Activated T-cell treated with anti-CD3 and anti-CD28 coated beads, Interleukin-2, amount 50 U/mL, for 72 hours (primary cell): ENCODE measurements at places on chromosomes 5 and 9.
A peak's percentile ranks its signal among the peaks of the same experiment; 100 is the strongest.

DNA sequence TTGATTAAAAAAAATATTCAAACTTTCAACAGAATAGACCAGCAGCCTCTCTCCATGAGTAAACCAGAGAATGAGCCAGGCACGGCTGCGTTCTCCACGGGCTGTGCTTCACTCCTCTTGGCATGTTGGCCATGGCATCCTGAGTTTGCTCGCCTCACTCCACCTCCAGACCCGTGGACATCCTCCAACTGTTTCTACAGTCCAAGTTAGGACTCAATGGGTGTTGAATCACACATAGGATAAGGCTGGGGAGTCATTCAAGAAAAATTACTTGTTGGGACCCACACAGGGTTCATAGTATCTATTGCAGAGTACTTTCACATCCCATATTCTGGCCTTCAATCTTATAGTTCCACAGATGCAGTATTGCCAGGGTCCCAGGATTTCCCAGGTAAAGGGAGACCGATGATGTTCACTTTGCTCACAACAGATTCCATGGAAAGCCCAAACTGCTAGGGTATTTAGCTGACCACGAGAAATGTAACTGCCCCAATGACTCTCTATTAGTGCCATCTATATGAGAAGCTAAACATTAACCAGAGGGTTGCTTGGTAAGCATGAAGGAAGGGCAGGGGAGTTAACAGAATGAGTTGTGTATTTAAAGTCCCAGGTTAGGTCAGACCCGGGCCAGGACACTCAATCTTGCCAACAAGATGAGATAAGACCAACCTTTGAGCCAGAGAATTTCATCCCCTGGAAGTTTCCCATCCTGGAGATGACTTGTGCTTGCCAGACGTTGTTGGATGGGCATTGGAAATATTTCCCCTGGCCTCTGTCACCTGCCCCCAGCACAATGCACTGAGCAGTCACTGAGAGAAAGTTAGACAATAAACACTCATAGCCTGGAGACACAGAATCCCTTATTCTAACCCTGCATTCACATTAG, 19.7 kb upstream of the GDA start:
- H3K4me3 ChIP-seq = no peak overlapping the region
- no peaks in the 10 kb centered on the region for H3K36me3 ChIP-seq
- no peaks in the 10 kb centered on the region for H3K27me3 ChIP-seq

DNA sequence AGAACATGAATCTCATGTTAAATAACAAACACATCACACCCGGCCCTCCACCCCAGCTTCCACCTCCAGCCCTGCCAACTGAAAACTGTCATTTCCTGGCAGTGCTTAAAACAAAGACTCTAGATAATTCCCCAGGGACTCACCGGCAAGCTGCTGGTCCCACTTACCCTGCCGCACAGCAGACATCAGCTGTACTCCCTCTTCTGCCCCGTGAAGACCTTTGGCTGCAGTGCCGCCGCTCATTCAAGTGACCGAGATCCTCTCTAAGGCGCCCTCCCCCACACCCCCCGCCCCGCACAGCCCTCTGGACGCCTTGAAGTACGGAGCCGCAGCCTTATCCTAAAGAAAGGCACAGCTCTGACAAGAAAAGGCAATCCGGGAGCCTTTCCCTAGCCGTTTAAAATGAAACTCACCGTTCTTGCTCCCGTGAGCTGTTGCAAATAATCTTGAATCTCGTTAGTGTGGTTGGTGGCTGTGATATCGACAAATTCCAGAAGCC, 434 bp downstream of the GLRX start:
- H3K4me3 ChIP-seq = peak overlapping the region; percentile 95
- no peaks in the 10 kb centered on the region for H3K36me3 ChIP-seq
- H3K27ac ChIP-seq = peak overlapping the region; percentile 96
- H3K27me3 ChIP-seq = no peaks in the 10 kb centered on the region

DNA sequence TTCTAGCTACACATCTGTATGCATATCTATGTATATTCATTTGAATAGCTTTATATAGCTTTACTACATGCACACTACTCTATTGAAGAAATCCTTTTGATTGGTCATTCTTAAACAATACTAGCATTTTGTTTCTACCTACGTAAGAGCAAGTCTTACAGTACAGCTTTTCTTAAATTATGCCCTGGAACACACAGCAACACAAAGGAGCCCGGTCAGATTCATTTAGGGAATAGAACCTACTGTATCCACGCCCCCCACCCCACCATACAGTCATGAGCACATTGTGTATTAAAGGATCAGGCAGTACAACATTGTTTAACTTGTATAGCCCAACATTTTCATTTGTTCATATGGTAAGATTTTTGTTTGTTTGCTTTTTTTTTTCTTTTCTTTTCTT, 162.8 kb downstream of the GIN1 start:
- H3K4me3 ChIP-seq = no peak overlapping the region
- peaks cover 1% of the 10 kb centered on the region for H3K36me3 ChIP-seq
- H3K27ac ChIP-seq = no peak overlapping the region
- no peaks in the 10 kb centered on the region for H3K27me3 ChIP-seq
- no peak for DNase-seq

DNA sequence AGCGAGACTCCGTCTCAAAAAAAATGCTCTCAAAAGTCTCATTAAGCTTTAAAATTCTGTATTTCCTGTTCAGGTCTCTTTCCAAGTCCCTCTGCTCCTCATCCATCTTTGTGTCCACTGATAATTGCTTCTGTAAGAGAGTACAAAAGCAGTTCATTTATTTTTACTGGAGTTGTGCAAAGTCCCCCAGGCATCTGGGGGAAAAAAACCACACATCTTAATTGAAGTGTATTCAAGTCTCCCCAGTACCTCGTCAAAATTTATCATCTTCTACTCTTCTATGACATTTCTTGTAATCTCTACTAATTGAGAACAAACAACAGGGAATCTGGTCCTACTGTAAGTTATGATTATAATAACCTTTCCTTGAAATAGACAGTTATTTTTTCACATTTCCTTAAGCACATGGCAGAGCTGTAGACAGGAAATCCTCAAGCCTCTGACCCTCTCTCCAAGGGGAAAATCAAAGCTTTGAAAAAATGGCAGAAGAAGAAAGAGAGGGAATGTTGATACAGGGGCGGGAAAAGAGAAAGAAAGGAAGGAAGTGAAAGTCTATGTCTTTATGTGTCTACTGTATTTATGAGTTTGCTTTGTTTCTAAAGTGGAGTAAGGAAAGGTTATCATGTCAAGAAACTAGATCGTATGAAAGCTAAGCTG, 51.5 kb downstream of the RAI14 start:
- H3K36me3 ChIP-seq = no peaks in the 10 kb centered on the region
- H3K27me3 ChIP-seq = peaks cover 12% of the 10 kb centered on the region
- no peaks in the 10 kb centered on the region for H3K4me1 ChIP-seq
- no peak for DNase-seq
- no peak overlapping the region for H3K27ac ChIP-seq

GRCh38 chr5:31364881-31365636, 166.8 kb downstream of the DROSHA start:
- DNase-seq = no peak
- H3K27me3 ChIP-seq = peaks cover 27% of the 10 kb centered on the region
- no peaks in the 10 kb centered on the region for H3K36me3 ChIP-seq
- H3K27ac ChIP-seq = no peak overlapping the region
- no peaks in the 10 kb centered on the region for H3K4me1 ChIP-seq

DNA sequence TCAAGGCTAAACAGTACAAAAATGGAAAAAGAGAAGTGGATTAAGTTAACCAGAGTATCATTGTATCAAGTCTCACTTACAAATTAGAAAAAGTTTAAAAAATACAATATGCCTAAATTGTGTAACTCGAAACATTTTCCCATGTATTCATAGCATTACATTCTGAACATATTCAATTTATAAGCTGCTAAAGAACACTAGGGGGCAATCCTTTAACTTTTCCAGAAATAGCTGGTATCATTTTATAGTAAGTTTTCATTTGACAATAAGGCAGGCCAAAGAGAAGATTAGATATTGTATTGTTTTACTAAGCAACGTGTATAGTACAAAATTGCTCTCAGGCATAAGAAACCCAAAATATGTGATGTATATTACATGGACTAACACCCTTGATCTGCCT, 234.6 kb downstream of the ADGRV1 start:
- peaks cover 9% of the 10 kb centered on the region for H3K36me3 ChIP-seq
- H3K27ac ChIP-seq = no peak overlapping the region
- DNase-seq = no peak

DNA sequence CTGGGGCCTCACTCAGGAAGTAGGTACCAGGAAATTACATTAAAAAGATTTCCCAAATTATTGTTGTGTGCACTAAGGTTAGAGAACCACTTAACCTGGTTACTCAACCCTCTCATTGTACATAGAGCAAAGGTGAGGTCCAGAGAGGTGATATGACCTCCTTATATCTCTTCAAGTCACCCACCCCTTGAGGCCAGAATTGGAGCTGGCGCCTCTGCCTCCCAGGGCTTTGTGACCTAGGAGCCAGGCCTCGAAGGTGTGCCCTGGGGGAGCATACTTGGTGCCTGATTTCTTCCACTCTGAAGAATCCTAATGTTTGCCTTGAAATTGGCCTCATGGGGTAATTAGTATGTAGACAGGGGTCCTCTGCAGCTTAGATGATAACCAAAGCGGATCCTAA, 95.1 kb upstream of the CTSL start:
- no peaks in the 10 kb centered on the region for H3K27me3 ChIP-seq
- no peak overlapping the region for H3K4me3 ChIP-seq
- DNase-seq = no peak
- no peaks in the 10 kb centered on the region for H3K36me3 ChIP-seq
- H3K27ac ChIP-seq = no peak overlapping the region
- no peaks in the 10 kb centered on the region for H3K4me1 ChIP-seq

DNA sequence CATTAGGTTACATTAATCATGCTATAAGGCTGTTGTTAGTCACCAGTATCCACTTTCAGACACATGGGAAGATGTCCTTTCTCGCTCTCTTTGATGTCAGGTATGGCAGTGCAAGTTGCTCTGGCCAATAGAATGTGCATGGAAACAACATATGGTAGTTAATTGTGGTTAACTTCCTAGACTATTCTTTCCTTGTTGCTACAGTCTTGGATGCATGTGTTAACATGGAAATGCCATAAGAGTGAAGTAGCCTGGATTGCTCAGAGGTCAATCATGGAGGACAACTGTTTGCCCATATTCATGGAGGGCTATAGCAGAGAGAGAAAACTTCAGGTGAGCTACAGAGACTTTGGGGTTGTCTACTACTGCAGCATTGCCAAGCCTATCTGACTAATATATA, 245.8 kb upstream of the GAS1 start:
- no peak for DNase-seq
- no peaks in the 10 kb centered on the region for H3K4me1 ChIP-seq
- H3K27me3 ChIP-seq = peaks cover 35% of the 10 kb centered on the region
- no peak overlapping the region for H3K27ac ChIP-seq

- no peak overlapping the region for H3K27ac ChIP-seq
- DNase-seq = no peak
- H3K4me3 ChIP-seq = no peak overlapping the region
- peaks cover 99% of the 10 kb centered on the region for H3K4me1 ChIP-seq
- no peaks in the 10 kb centered on the region for H3K27me3 ChIP-seq
- H3K36me3 ChIP-seq = no peaks in the 10 kb centered on the region
Measured at GRCh38 chr9:89525446-89526374, 27.8 kb upstream of the SEMA4D start.

DNA sequence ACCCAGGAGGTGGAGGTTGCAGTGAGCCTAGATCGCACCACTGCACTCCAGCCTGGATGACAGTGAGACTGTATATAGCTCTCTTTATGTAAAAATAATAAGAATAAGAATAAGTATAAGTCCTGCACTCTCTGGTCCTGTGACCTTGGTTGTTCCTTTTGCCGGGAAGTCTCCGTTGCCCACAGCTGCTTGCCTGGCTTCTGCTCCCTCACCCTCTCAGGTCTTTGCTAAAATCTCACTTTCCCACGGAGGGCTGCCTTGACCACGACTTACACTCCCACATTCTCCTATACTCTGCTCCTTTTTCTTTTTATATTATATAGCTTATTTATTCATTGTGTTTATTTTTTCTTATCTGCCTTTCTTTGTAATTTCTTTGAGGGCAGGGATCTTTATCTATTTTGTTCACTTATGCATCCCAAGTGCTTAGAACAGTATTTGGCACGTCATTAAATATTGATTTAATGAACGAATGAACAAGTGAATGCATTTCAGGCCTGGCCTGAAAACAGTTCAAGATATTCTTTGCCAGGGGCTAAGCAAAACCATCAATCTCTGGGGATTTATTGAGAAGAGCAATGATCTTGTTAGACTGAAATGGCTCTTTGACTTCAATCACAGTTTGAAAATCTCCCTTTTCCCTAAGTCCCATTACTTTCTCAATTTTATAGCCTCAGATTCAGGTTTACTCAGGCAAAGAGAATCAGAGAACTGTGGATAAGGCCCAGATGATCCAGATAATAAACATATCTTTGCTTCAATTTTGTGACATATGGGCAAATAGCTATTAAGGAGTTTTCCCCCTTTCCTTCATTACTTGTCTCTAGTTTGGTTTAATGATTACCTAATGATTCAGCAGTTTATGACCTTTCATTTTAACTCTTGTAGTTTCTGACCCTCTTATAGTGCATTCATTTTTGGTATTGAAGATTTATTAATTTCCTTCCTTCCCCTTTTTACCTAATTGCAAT, 60.8 kb upstream of the TMC1 start:
- H3K27ac ChIP-seq = no peak overlapping the region
- DNase-seq = no peak
- no peaks in the 10 kb centered on the region for H3K36me3 ChIP-seq

GRCh38 chr9:93119703-93119952, 14.4 kb downstream of the NINJ1 start:
- H3K4me1 ChIP-seq = peaks cover 29% of the 10 kb centered on the region
- no peaks in the 10 kb centered on the region for H3K27me3 ChIP-seq
- no peak for DNase-seq
- peaks cover 6% of the 10 kb centered on the region for H3K36me3 ChIP-seq

DNA sequence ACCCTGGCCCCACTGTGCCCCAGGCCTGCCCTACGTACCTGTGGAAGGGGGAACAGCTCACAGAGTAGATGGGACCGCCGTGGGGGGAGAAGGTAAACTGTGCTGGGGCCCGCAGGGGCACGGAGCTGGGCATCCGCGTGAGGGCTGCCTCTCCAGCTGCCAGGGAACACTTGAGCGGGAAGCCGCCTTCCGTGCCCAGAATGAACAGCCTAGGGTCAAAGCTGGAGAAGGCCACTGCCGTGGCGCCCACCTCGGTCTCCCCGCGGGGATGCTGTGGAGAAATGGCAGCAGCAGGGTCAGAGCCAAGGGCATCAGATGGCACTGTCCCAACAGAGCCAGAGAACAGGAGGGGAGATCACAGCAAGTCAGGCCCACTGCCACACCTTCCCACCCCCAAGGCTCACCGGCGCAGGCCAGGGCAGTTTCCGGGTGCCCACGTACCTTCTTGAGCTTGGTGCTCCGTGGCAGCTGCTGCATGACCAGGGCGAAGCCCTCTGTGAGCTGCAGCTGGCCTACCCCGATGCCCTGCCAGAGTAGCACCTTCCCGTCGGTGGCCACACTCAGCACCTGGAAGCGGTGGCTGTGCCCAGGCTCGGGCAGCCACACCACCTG, 21.9 kb downstream of the DYNC2I2 start:
- no peak overlapping the region for H3K4me3 ChIP-seq
- no peaks in the 10 kb centered on the region for H3K4me1 ChIP-seq
- H3K36me3 ChIP-seq = peaks cover 8% of the 10 kb centered on the region
- no peak for DNase-seq
- no peaks in the 10 kb centered on the region for H3K27me3 ChIP-seq

- no peaks in the 10 kb centered on the region for H3K36me3 ChIP-seq
- DNase-seq = no peak
- H3K4me1 ChIP-seq = no peaks in the 10 kb centered on the region
- H3K4me3 ChIP-seq = no peak overlapping the region
- H3K27me3 ChIP-seq = no peaks in the 10 kb centered on the region
Measured at GRCh38 chr5:21184581-21184980, 1196.6 kb upstream of the CDH18 start.

GRCh38 chr5:83636156-83636555, 84.5 kb downstream of the HAPLN1 start:
- H3K4me1 ChIP-seq = no peaks in the 10 kb centered on the region
- H3K4me3 ChIP-seq = no peak overlapping the region
- no peaks in the 10 kb centered on the region for H3K36me3 ChIP-seq
- no peak overlapping the region for H3K27ac ChIP-seq
